ENCODE measurements at places on chromosomes 7 and 10. TPM values are rescaled to one million over a fixed set of nuclear protein-coding genes. Genes with fewer than 3 reads are reported as not detected.

HOXA2 gene
- total RNA-seq: 0.30 TPM

TMEM139 gene
- 6.9 TPM for total RNA-seq

DNA sequence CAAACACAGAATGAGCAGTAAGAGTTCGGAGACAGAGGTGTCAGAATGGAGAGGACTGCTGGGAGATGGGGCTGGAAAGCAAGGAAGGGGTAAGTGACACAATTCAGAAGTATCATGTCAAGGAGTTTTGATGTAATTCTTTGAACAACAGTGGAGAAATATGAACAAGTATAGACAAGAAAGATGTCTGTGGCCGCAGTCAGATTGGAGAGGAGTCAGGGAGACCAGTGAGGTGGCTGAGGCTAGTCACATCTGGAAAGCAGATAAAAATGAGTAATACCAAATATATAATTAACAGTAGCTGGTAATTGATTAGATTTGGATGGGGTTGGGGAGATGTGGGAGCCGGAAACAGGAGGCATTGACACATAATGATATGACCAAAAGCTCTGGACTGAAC is 540.9 kb downstream of the SUGCT start:
- DNase-seq: no peak

GRCh38 chr10:113476191-113476590 is 76.7 kb upstream of the HABP2 start:
- DNase-seq: no peak

GRCh38 chr7:155269766-155270585 is 27.7 kb upstream of the INSIG1 start:
- DNase-seq: no peak

SUN3 gene
- not detected for total RNA-seq

DNA sequence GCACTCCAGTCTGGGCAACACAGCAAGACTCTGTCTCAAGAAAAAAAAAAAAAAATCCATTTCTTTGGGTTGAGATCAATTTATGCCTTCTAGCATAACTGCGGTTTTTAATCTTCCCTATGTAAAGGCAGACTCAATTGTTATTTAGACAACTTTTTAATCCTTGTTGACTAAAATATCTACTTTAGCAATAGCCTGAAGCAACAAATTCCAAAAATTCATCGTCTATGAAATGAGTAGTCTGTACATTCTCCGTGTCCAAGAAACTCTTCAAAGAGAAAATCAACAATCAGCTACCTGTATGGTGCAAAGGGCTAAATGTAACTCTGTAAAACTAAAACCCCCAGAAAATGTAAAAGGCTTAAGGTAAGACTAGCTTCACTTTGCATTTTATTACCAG is 22.8 kb downstream of the LAMB1 start:
- no peak for DNase-seq

- no peak for DNase-seq
Observed at GRCh38 chr7:46162609-46163008, 241.5 kb upstream of the IGFBP3 start.

DNA sequence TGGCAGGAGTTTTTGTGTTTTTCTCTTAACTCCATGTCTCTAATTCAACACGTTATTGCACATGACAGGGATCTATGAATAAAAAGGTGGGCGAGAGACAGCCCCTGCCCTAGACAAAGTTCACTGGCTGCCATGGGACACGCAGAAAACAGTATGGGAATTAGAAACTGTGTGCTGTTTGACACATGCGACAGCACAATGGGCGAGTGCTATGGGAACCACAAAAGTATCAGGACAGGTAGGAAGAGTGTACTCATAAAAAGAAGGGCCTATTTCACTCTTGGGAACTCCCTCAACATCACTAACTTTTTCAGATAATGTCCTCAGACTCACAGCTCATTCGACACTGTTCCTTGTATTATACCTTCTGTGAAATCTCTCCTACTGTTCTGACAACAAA is 45.7 kb downstream of the MINDY3 start:
- no peak for DNase-seq

DNA sequence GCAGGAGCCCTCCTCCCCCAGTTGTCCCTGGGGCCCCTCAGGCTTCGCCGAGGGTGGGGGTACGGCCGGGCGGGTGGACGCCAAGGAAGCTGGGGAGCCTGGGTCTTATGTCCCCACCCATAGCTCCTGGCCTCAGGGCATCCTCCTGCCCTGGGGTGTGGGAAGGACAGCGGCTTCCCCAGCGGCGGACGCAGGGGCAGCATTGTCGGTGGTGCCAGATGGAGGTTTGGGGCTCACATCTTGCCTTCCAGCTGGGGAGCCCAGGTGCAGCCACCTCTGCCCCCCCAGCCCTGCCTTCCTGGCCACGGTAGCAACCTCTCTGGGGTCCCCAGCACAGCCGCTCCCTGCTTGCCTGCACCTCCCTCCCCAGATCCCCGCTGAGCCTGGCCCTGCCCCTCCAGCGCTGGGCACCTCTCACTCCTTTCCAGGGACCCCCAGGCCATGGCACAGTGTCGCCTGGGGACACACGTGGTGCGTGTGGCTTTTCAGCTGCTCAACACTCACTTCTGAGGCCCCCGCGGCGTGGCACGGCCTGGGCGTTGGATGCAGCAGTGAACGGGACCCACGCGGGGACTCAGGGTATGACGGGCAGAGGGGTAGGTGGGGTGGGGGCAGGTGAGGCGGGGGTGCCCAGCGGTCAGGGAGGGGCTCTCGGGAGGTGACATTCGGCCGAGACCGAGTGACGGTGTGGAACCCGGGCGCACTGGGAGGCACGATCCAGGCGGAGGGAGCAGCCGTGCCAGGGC is 53.1 kb downstream of the UNCX start:
- no peak for DNase-seq

DNA sequence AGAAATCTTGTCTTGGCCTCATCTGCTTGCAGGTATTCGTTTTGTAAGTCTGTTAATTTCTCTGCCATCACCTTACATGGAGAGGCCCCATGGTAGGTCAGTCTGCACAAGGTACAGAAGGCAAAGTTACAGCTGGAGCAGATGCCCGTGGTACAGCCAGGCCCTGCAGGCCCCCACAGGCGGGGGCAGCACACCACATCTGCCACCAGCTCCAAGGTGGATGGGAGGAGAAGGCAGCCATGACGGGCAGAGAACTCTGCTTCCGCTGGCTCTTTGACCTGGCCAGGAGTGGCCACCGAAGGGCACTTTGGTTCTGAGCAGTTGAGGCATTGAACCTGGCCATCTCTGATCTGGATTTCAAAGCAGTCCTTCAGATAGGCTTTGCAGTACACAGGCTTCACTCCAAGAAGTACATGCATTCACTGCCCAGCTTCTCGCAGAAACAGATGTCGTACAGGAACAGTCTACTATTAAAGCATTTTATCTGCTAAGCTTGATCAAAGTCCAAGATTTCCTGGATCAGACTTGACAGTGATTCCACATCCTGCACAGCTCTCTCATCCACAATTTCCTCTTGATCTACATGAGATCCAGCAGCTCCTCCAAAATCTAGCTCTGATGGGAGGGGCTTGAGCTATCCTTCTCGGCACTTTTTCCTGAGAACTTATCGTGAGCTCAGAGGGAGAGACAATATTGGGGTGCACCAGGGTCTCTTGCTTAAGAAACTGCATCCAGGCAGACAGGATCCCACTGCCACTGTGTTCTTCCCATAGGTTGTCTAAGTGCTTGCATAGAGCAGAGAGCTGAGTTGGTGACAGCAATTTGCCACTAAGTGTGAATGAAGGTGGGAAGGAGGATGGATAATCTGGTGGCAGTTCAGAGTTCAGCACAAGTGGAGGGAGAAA is 120.7 kb downstream of the TRRAP start:
- DNase-seq: peak; percentile 47

GATA3 gene
- total RNA-seq: 1.2 TPM

DNA sequence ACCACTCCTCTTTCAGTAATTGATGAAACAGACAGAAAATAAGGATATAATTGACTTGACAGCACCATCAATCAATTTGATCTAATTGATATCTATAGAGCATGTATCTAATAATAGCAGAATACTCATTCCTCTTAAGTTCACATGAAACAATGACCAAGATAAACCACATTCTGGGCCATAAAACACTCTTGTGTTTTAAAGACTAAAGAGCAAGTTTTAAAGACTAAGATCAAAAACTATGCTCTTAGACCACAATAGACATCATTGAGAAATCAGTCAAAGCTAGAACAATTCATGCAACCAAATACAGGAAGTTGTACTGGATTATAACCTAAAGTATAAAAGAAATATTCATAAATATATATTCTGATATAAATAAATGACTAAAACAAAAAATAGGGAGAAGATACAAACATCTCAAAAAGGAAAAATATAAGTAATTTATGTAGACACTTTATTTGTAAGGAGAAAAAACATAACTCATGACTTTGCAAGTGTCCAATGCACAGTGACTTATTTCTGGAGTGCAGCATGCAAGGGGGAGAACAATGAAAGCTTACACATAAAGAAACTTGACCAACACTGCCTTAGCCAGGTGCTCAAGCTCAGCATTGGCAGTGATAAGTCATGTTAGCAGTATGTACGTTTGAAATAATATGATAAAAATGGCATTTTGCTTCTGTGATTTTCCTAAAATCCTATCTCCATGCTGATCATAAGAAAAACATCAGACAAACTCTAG is 312.7 kb upstream of the IGFBP3 start:
- DNase-seq: no peak

PAX4 gene
- total RNA-seq: not detected

- peak; percentile 50 for DNase-seq
Observed at GRCh38 chr7:157684157-157684908, 347.5 kb downstream of the DNAJB6 start.

DNA sequence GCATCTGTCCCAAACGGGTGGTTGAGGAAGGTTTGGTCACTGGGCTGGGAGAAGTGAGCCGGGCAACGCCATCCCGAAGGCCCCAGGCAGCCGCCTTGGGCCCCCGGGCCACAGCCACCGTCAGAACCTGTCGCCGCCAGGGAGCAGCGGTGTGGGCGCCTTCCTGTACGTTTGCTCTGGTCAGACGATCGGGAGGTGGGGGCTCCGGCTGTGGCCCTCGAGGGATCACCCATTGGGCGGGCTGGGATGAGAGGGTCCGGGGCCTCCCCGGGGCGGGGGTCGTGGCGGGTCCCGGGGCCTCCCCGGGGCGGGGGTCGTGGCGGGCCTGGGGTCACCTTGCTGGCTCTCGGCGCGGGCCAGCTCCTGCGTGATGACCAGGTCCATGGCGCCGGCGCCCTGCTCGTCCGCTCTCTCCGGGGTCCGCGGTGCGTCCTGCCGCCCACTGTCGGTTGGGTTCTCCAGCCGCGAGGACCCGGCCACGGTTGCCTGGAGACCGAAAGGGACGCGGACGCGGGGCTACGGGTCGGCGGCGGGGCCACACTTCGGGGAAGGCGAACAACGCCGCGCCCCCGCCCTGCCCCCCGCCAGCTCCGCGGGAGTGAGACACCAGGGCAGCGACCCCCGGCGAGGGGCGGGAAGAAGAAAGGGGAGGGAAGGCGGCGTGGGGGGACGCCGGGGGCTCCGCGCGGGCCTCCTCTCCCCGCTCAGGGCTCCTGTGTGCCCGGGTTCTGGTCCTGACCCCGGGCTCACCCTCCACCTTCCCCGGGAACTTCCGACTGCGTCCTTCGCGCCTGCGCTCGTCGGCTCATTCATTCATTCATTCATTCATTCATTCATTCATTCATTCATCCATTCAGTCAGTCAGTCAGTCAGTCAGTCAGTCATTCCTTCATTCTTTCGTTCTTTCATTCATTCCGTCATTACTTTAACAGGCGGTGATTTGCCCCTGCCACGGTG is at the start of gene CFAP46:
CFAP46 (minus strand) TSS at position 470 of the 957 bp plus-strand sequence; CDS start at position 384, 86 bp downstream.
- DNase-seq: no peak

GRCh38 chr10:70584366-70584765 is 18.2 kb downstream of the PRF1 start:
- peak; percentile 64 for DNase-seq

- no peak for DNase-seq
Observed at GRCh38 chr10:91103384-91104192, 116.9 kb upstream of the PCGF5 start.

SLC18A3 gene
- not detected for total RNA-seq

- DNase-seq: no peak
Observed at GRCh38 chr7:155461631-155462030, 3.7 kb downstream of the EN2 start.

OGDHL gene
- 11.5 TPM for total RNA-seq

DNA sequence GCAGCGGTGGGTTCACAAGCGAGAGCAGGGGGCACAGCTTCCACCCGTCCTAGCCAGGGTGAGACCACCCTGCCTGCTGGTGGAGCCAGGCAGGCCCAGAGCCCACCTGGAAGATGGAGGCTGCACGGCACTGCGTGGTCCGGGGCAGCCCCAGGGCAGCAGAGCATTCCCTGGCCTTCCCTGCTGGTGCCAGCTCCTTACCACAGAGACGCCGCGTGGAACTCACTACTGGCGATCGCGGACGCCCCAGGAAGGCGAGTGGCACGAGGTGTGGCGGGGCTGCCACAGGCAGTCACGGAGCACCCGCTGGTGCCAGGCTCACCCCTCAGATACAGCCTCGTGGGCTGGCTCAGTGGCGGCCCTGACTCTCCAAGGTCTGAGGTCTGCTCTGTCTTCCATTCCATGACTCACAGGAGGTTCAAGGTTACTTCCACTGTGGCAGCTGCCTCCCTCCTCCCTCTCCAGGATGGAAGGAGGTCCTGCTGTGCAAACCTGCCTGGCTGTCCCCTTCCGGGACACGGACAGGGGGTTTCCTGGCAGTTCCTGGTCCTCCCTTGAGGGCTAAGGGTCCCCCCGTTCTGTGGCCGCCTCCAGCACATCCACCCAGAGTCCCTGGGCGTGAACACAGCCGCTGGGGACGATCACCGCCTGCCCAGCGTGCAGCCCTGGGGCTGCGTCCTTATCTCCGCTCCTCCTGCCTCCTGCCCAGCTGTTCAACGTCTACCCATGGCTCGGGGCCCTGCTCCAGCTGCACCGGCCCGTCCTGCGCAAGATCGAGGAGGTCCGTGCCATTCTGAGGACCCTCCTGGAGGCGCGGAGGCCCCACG is 3.1 kb downstream of the CYP2W1 start:
- no peak for DNase-seq

GRCh38 chr7:133051066-133051465 is 30.8 kb downstream of the CHCHD3 start:
- DNase-seq: no peak

DNA sequence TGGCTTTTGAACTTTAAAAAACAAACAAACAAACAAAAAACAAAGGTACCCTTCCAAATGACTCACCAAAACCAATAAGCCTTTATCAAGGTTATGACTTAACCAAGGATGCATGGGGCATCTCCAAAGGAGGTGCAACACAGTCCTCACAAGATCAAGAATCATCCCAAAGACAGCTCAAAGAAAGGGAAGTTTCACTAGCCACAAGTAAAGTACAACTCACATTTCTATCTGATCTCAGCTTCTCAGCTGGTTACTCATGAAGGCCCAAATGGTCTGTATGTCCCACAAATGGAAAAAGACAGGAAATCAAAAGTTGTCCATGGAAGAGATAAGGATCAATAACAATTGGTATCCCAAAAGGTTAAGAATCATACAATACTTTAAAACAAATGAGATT is 6.0 kb upstream of the MKLN1 start:
- no peak for DNase-seq

GRCh38 chr7:5646846-5647245 is 134.6 kb downstream of the RNF216 start:
- DNase-seq: no peak

SLC16A9 gene
- 1.5 TPM for total RNA-seq

SLC13A1 gene
- not detected for total RNA-seq

- DNase-seq: no peak
Observed at GRCh38 chr7:44945479-44945878, 33.3 kb downstream of the MYO1G start.

NME8 gene
- not detected for total RNA-seq
